Liver (tissue), 10 donors: ENCODE measurements at places on chromosomes 11 and 22. TPM values are rescaled to one million over a fixed set of nuclear protein-coding genes. Genes with fewer than 3 reads are reported as not detected.

GRCh38 chr11:35038211-35038928 is 100.6 kb upstream of the CD44 start:
- no peaks in the 10 kb centered on the region for H3K36me3 ChIP-seq
- H3K4me1 ChIP-seq = no peaks in the 10 kb centered on the region
- H3K27me3 ChIP-seq = peaks cover 2% of the 10 kb centered on the region
- no peak overlapping the region for H3K4me3 ChIP-seq
- no peak for DNase-seq
- no peak overlapping the region for H3K27ac ChIP-seq

DNA sequence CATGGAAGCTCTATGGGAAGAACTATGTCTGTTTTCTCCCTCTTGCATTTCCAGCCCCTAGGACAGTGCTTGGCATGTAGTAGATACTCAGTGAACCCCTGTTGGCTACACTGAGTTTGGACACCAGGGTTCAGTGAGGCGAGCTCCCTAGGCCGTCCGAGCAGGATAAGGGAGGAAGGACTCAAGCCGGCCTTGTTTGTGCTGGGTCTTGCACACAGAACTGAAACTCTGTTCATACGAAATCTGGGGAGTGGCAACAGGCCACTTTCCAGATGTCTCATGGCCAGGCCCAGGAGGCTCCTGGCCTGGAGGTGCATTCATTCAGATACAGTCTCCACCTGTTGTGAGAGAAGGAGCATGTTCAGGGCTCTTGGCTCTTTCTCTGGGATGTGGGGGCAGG is 23.6 kb upstream of the LMO1 start:
- H3K27ac ChIP-seq = no peak overlapping the region
- H3K27me3 ChIP-seq = no peaks in the 10 kb centered on the region
- H3K36me3 ChIP-seq = no peaks in the 10 kb centered on the region
- no peak for DNase-seq
- no peak overlapping the region for H3K4me3 ChIP-seq

DNA sequence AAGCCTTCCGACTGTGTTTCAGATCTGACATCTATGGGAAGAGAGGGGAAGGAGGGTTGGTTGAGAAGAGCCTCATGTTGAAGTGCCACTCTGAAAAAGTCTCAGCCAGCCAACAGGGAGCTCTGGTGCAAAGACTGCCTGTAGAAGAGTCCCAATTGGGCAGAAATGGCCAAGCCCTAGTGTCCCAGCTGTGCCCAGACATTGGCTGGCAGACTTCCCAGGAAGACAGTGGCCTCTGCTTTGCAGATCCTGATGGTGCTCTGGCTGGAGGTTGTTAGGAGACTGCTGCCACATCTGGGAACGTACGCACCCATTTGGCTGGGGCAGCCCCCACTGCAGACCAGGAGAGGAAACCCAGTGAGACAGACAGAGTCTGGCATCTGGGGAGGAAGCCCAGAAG is 3.2 kb upstream of the PLA2G3 start:
- no peaks in the 10 kb centered on the region for H3K27me3 ChIP-seq
- no peak overlapping the region for H3K27ac ChIP-seq

- no peak overlapping the region for H3K4me3 ChIP-seq
- no peaks in the 10 kb centered on the region for H3K36me3 ChIP-seq
- peak overlapping the region; percentile 70 for H3K27ac ChIP-seq
- H3K27me3 ChIP-seq = no peaks in the 10 kb centered on the region
Observed at GRCh38 chr22:38153821-38154562, 27.6 kb downstream of the PLA2G6 start.

DNA sequence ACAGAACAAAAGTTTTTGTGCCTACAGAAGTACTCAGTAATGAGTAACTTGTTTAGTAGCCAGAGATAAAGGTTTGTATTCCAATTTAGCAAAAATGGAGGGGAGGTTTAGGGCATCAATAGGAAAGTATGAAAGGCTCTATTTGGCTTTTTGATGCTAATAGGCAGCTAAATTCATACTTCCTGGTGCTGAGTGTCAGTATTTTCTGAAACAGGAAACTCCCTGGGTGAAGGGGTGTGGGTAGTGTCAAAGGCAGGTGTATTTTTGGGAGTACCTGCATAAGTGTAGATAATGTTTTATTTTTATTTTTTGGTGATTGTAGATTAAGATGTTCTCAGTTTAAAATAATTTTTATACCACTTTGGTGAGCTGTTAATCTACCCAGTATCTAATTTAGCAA is 29.3 kb upstream of the MMP7 start:
- no peaks in the 10 kb centered on the region for H3K27me3 ChIP-seq
- no peaks in the 10 kb centered on the region for H3K4me1 ChIP-seq
- DNase-seq = no peak
- H3K36me3 ChIP-seq = no peaks in the 10 kb centered on the region

GRCh38 chr11:26742966-26743365 is 21.1 kb upstream of the SLC5A12 start:
- H3K4me1 ChIP-seq = no peaks in the 10 kb centered on the region
- no peaks in the 10 kb centered on the region for H3K27me3 ChIP-seq
- no peaks in the 10 kb centered on the region for H3K36me3 ChIP-seq
- H3K4me3 ChIP-seq = no peak overlapping the region

DNA sequence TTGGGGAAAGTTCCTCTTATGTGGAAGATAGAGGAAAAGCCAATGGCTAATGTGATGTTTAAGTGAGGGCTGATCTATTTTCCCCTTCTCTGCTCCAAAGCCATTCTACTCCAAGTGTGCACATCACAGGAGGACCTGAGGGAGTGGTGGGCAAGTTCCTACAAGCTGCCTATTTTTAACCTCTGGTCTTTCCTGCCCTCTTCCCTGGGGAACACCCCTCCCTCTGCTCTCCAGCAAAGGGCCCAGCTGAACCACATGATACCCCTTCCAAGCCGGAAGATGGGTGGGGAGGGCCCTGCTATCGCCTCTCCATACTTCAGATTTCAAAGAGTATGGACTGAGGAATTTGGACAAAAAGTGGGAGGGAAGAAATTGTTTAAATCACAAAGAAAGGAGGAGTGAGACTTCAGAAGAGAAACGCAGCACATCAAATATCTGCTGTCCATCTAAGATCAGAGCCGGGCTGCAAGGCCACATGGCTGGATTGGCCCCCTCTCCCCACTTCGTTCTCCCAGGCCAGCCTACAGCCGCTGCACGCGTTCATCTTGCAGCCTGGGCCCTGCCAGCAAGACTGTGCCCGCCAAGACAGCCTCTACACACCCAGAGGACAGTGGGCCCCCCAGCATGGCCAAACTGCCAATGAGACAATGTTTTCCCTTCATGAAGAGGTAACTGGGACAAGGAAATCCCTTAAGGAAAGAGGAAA is 77.5 kb downstream of the MICAL3 start:
- H3K4me1 ChIP-seq = peaks cover 2% of the 10 kb centered on the region
- no peak overlapping the region for H3K4me3 ChIP-seq
- DNase-seq = no peak
- H3K36me3 ChIP-seq = no peaks in the 10 kb centered on the region

GRCh38 chr11:46348566-46349401 is 1.5 kb downstream of the DGKZ start:
- H3K4me1 ChIP-seq = no peaks in the 10 kb centered on the region
- DNase-seq = no peak
- H3K27ac ChIP-seq = peak overlapping the region; percentile 38
- H3K4me3 ChIP-seq = peak overlapping the region; percentile 71

DNA sequence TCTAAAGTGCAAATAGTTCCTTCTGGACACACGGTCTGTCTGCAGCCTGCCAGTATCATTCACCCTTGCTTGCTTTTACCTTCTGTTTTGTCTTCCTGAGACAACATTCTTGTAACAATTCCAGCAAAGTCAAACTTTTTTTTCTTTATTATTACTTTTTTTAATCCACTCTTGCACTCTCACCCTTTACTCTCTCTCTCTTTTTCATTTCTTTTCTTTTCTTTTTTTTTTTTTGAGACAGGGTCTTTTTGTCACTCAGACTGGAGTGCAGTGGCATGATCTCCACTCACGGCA is 53.7 kb downstream of the MCHR1 start:
- H3K4me3 ChIP-seq = no peak overlapping the region
- H3K4me1 ChIP-seq = no peaks in the 10 kb centered on the region
- H3K27me3 ChIP-seq = no peaks in the 10 kb centered on the region
- no peak for DNase-seq

GRCh38 chr22:38727123-38727522 is 21.4 kb downstream of the GTPBP1 start:
- no peak overlapping the region for H3K4me3 ChIP-seq
- no peaks in the 10 kb centered on the region for H3K27me3 ChIP-seq
- H3K4me1 ChIP-seq = peaks cover 6% of the 10 kb centered on the region
- no peak for DNase-seq

DNA sequence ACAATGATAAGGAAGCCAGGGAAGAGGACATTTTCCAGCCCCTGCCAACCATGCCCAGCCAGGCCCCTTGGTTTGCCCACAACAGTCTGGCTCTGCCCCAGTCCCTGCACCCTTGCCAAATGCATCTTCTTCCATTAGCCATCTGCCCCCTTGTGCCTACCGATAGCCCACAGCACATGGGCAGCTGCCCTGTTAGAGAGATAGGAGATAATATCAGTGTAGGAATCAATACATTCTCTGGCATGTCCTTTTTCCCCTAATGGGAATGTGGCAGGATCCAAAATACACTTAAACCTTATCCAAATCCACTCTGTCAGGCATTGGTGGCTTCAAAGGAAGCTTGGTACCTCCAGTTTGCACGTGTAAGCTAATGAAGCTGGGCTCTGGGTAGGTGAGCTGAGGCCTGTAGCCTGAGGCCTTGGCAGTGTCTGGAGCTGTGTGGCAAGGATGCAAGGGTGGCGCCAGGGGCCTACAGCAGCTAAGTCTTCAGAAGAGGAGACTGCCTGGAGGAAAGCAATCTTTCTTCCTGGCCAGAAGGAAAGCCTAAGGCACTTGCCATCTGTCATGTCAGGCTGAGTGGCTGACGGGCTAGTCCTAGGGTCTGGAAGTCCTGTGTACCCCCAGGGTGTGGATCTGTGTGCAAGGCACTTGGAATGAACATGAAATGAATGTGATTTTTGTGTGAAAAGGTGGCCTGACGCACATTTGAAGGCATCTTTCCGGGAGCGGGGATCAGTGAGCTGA is 164.2 kb upstream of the TBCEL start:
- H3K4me1 ChIP-seq = no peaks in the 10 kb centered on the region
- no peaks in the 10 kb centered on the region for H3K27me3 ChIP-seq
- no peaks in the 10 kb centered on the region for H3K36me3 ChIP-seq
- H3K4me3 ChIP-seq = no peak overlapping the region

DNA sequence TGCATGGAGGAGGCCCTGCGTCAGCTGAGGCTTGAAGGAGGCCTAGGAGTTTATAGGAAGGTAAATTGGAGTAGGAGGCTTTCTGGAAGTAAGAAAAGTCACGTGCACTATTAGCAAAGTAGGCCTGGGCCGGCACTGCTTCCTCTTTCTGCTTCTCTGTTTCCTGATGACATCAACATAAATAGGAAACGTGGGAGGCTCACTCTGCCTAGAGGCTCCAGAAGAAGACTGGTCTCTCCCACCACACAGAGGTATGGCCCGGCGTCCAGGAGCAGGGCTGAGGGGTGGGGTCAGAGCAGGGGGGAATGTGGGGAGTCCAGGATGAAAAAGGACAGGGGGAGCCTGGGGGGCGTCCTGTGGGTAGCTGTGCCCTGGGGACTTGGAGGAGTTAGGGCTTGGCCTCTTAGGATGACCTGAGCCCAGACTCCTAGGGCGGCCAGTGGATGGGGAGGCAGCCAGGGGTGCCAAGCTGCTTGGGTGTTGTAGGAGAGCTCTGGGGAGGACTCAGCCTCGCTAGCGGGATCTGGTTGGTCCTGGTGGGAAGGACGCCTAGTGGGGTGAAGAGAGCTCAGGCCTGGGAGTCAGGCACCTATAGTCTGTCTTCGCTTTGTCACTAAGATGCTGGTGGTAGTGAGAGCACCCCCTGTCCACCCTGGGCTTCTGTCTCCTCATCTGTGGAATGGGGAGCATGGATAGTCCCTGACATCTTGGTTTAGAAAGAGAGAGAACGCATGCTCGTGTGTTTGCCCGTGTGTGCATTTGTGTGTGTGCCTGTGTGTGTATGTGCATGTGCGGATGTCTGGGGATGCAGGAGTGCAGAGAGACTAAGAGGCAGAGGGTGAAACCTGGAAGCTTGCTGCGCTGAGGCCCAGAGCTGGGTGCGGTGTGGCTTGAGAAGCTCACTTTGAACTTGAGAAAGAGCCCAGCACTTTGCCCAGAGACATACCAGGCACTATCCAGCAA is at the start of gene CSF2RB:
CSF2RB (plus strand) TSS at position 202 of the 963 bp plus-strand sequence. CDS start 8,580 bp downstream, outside the sequence.
- no peaks in the 10 kb centered on the region for H3K36me3 ChIP-seq
- H3K4me1 ChIP-seq = no peaks in the 10 kb centered on the region
- peak within 1 kb of the TSS; percentile 37 for H3K4me3 ChIP-seq
- no peaks in the 10 kb centered on the region for H3K27me3 ChIP-seq
- no peak for DNase-seq
- peak within 1 kb of the TSS; percentile 24 for H3K27ac ChIP-seq

DNA sequence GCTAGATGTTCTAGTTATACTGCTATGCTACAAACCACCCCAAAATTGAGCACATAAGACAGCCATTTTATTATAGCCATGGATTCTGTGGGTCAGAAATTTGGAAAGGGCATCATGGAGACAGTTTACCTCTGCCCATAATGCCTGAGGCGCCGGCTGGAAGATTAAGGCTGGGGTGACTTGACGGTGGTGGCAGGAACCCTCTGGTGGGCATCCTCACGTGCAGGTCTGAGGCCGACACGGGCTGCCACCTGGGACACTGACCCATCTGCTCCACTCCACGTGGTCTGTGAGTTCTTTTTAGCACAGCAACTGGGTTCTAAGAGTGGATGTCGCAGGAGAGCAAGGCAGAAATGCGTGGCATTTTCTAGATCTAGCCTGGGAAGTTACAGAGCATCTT is 40.0 kb upstream of the PRDM11 start:
- no peak overlapping the region for H3K27ac ChIP-seq
- no peaks in the 10 kb centered on the region for H3K36me3 ChIP-seq
- no peaks in the 10 kb centered on the region for H3K27me3 ChIP-seq
- H3K4me1 ChIP-seq = no peaks in the 10 kb centered on the region
- DNase-seq = no peak

DNA sequence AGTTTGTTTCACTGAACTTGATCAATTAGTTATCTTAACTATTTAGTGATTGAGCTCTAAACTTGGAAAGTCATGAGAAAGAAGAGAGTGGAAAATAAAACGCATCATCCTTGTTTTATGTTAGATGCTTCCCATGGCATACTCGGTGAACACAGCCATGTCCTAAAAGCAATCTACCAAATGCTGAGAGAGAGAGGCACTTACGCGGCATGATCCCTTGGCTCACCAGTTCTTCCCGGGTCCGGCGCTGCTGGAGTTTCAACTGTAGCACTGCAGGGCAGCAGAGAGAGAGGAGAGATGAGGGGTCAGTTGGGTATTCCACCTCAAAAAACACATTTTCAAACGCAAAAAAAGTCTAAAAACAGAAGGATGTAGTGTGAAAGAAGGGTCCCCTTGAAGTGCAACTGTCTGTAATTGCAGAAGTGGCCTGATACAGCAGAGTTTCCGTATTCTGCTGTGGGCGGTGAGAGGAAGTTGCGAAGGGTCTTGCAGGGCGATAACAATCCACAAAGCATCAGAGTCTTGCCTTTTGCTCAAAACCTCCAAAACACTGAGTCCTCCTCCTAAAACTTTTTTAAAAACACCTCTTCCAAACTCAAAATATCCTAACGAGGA is 92.7 kb downstream of the SGSM3 start:
- no peaks in the 10 kb centered on the region for H3K27me3 ChIP-seq
- no peaks in the 10 kb centered on the region for H3K4me1 ChIP-seq
- no peak for DNase-seq
- no peak overlapping the region for H3K4me3 ChIP-seq
- H3K27ac ChIP-seq = peak overlapping the region; percentile 27

GAB4 gene
- polyA plus RNA-seq = not detected

MACROD1 gene
- polyA plus RNA-seq = 25.9 TPM

RCOR2 gene
- not detected for polyA plus RNA-seq

PATE2 gene
- not detected for polyA plus RNA-seq

TRIM48 gene
- polyA plus RNA-seq = not detected

ADORA2A gene
- polyA plus RNA-seq = 3.4 TPM
